NCI-H82 (cell line): ENCODE measurements at places on chromosomes 4 and X.

DNA sequence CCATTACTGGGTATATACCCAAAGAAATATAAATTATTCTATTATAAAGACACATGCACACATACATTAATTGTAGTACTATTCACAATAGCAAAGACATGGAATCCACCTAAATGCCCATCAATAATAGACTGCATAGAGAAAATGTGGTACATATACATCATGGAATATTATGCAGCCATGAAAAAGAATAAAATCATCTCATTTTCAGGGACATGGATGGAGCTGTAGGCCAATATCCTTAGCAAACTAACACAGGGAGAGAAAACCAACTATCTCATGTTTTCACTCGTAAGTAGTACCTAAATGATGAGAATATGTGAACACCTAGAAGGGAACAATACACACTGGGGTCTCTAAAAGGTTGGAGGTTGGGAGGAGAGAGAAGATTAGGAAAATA is 86.0 kb upstream of the GALNTL6 start:
- no peak for DNase-seq

DNA sequence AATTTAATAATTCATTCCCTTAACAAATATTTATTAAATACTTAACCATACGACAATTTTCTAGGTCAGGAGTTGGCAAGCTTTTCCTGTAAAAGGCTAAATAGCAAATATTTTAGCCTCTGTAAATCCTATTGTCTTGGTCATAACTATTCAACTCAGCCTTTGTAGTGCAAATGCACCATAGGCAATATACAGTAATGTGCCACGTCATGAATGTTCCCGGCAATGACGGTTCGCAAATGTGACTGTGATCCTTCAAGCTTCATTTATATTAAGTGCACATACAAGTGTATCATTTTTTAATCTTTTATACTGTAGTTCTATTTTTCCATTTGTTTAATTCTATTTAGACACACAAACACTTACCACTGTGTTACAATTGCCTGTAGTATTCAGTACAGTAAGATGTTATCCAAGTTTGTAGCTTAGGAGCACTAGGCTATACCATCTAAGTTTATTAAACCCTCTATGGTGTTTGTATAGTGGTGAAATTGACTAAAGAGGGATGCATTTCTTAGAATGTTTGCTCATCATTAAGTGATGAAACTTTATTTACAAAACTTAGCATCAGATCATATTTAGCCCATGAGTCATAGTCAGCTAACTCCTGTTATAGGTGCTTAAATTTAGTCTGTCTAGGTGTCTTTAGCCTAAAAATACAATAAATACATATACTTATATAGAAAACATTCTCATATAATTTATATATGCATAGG is 553.6 kb downstream of the STPG2 start:
- DNase-seq = no peak

DNA sequence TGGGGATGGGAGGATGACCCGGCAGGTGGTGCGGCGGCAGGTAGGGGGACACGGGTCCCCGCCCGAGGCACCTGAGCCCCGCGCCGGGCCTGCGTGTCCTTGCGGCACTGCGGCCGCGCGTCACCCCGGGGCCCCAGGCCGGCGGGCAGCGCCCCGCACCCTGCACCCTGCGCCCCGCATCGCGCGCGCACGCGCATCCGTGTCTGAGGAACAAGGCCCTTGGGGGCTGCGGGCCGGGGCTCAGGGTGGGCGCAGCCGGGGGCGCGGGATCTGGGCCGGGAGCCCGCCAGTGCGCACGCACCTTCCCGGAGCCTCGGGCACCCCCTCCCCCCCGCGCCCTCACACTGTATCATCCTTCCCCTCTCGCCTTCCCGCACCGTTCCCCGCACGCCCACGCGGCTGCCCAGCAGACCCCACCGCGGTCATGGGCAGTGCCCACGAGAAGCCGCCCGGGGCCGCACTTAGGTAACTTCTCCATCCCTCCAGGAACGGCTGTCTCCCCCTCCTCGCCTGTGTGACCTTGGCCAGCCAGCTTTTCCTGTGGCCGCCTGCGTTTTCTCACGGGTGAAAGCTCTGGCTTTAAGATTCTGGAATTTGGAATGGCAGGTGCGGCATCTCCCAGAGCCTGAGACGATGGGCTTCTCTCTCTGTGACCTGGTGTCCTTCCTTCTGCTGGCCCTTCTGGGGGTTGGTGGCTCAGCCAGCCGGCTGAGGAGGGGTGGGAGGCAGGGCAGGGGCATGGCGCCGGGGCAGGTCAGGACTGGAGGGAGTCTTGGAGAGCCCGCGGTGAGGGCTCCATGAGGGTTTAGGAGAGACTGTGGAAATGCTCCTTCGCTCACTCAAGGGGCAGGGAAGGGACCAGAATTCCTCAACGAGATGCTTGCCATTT is 748 bp downstream of the ATP2B3 start:
- DNase-seq = no peak

DNA sequence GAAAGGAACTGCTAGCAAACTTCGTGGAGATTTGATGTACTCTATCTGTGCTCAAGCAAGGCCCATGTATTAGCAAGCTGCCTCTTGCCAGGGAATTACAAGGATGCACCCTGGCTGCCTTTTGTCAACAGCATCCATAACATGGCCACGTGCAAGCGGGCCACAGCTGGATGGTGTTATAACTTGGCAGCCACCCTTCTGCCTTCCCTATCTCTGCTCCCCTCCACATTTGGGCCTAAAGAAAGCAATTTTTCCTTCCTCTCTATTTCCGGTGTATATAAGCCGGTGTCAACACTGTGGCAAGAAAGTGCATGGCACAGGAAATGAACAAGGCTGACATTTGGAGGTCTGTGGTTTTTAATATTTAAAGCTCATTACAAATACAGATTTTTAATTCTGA is 94.8 kb downstream of the CLNK start:
- DNase-seq = no peak

DNA sequence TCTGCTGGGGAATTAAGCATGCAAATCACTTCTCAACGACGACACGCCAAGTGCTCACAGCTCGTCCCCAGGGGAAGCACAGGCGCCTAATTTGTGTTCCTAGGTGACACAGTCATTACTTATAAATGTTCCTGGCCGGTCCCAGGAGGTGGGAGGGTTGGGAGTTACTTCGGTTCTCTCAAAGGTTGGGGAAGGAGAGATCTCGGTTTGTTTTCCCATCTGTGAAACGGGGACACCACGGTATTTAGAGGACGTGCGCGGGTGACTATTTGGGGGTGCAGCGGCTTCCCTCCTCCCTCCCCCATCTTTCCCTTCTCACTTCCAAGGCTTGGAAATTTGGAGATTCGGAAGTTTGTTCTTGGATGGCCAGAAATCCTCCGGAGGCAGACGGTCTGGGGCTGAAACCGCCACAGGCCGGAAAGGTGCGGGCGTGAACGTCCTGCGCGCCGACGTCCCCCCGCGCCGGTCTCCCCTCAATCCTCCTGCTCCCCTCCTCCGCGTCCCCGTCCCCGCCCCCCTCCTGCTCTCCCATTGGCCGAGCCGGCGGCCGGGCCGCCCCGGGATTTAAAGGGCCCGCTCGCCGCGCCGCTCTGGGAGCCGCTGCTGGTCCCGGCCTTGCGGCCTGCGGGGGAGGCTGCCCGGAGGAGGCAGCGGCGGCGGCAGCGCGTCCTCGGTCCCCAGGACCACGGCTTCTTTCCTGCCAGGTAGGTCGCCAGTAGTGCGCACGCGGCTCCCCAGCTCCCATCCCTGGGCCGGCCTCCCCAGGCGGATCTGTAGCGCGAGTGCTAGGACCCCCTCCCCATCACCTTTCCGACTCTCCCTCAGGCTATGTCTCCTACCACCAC is at the start of gene PORCN:
Gene PORCN, plus strand, starts transcription at position 593 of the 845 bp plus-strand sequence. CDS start 829 bp downstream, outside the sequence.
- peak; percentile 88 for DNase-seq

DNA sequence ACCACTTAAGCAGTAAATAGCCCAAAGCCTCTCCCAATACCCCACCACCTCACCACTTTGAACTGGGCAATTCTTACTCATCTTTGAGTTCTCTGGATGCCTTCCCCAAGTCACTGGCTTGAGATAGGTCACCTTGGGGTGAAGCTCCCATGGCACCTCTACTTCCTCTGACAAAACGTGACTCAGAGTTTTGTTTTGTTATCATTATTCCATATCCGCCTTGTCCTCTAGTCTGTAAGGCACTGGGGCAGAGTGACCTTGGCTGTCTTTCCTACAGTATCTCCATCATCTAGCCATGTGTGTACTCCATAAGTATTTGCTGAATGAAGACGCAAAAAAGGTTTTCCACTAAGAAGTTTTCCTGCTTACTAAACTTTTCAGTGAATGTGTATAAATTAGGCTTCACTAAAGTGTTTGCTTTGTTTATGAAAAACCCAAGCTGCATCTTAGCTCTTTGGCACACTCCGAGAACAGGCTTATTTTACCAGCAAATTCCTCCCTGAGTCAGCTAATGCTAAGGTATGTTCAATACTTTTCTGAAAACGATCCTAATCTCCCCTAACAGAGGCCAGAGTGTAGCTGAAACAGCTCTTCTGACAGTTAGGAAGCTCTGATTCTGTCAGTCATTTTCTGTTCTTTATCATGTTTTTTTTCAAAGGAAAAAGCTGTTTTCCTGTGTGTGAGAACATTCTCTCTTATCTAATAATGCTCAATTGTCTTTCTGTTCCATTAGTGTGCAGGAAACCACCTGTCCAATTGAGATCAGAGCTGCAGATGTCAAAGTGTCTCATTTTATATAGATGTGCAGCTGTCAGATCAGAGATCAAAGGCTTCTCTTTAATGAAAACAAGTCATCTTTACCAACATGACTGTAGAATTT is 30.2 kb upstream of the TSPAN5 start:
- peak; percentile 12 for DNase-seq

DNA sequence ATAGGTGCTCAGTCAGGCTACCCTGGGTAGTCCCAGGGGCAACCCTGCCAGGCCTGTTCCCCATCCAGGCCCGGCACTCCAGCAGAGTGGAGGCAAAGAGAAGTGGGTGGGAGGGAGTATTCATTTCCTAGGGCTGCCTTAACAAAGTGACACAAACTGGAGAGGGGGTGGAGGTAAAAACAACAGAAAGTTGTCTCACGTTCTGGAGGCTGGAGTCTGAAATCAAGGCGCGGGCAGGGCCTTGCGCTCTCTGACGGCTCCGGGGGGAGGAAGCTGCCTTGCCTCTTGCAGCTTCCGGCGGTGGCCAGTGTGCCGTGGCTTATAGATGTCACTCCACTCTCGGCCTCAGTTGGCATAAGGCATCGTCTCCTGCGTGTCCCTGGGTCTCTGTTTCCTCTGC is 90.8 kb downstream of the DCTD start:
- no peak for DNase-seq
